ENCODE measurements at places on chromosomes 2 and 18.

GRCh38 chr2:181780657-181781056 is 100.3 kb upstream of the NEUROD1 start:
- no peak for DNase-seq

DNA sequence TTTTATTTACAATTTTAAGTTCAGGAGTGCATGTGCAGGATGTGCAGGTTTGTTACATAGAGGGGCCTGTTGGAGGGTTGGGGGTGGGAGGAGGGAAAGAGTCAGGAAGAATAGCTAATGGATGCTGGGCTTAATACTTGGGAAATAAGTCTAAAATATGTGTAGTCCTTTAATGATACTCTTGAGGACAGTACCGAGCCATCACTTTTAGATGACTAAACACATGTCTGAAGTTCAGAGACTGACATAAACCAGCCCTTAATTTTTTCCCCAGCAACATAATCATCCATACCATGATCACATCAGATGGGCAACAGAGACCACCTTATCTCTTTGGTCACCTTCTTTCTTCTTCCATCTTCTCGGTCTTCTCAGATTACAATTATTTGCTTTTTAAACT is 189.1 kb upstream of the COL3A1 start:
- DNase-seq, result no peak

DNA sequence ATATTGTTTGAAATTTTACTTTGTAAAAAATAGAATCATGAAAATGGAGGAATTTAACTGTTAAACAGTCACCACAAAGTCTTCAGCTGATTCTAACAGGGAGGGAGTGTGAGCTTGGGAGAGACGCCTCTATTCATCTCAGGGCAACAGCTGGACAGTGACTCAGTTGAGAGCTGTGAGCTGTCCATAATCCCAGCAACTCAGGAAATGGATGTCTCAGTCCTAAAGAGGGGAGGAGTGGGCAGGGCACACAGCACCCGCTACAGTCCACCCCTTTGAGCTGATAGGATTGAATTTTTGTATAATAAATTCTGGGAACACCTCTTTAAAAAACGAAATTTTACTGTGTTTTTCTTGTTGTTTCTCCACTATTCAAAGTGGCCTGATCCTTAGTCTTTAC is 255.1 kb upstream of the THUMPD2 start:
- no peak for DNase-seq

DNA sequence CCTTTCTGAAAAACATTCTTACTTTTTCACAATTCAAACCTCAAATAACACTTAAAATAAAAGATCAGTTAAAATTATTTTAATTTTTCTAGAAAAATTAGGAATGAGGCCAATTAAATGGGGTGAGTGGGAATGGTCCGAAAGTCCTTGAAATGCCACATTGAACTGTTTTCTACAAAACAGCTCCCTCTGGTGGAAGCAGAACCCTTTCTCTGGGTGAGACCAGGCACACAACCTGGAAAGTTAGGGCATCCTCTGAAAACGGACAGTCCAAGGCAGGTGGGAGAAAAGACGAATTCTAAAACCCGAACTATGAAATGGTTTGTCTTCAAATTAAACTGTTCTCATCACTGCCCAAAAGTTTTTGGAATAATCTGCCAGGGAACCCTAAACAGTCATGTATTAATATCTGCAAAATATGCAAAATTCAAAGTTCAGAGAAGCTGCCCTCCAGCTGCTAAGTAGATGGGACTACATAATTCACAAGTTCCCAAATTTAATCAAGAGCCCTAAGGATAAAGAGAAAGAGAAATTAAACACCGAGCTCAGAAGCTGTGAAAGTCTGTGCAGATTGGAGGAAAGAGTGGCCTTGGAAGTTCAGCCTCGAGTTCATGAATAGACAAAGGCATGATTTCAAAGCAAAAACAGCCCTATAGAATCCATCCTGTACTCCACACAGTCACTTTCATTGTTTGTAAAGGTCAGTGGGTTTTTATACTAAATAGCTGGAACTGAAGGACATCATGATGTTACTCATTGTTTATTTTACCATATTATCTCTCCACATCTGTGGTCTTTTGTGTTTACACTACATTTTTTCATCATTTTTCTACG is 108.3 kb downstream of the PIEZO2 start:
- no peak for DNase-seq

DNA sequence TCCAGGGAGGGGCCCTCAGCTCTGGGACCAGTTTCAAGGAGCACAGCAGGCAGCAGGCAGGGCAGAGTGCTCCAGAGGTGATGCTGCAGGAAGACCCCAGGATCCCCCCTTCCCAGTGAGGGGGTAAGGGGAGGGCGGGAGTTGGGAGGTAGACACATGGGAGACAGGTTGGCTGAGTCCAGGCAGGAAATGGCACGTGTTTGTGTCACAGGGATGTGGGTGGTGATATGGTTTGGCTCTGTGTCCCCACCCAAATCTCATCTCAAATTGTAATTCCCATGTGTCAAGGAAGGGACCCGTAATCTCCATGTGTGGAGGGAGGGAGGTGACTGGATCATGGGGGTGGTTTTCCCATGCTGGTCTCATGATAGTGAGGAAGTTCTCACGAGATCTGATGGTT is 25.2 kb upstream of the OTOS start:
- no peak for DNase-seq

GRCh38 chr2:143899987-143900386 is 619.9 kb downstream of the ZEB2 start:
- no peak for DNase-seq

- DNase-seq, result no peak
Observed at GRCh38 chr18:29361843-29362242, 1184.9 kb upstream of the CDH2 start.

GRCh38 chr2:128474036-128474955 is 155.6 kb upstream of the HS6ST1 start:
- DNase-seq, result no peak

DNA sequence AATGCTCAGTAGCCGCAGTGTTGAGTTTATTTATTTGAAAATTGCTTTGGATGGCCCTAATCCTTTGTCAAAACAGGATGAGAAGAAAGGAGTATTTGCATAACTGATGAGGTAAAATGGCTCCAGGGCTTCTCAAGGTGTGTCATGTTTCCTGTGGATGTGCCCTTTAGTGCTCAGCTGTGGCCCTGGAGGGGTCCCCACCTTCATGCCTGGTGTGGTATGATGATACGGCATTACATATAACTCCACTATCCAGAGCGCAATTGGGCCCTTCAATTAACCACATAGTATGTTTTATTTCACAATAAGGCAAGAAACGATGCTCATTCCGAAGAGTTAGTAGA is 39.8 kb upstream of the TMEM178A start:
- no peak for DNase-seq

GRCh38 chr18:59728816-59729215 is 31.6 kb upstream of the CCBE1 start:
- DNase-seq, result no peak

DNA sequence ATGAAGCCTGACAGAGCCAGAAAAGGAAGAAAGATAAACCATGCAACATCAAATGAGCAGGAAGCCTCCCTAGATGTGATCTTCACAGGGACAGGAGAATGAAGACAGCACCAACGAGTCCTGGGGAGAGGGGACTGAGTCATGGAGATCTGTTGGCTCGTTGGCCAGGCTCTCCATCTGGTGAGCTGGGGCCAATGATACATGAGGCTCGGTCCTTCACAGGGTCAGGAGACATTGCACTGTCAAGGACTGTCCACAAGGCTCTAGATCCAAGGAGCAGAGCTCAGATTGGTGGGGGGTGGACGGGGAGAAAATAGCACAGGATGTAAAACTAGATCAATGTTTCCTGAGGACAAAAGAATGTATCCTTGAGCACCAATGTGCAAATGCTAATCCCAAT is 735 bp downstream of the CD207 start:
- DNase-seq, result no peak

DNA sequence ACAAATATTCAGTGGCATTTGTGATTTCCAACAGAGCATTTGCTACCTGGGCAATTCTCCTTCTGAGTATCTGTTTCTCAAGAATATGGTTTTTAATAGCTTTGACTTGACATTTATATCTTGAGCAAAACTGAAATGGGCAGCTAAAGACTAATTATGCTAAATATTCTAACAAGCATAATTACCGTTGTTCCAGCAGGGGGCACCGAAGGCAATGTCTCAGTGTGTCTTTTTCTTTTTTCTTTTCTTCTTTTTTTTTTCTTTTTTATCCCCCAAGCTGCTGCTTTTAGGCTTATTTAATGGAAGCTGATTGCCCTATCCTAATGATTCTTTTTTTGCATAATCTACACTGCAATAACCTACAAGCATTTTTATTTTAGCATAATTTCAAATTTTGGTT is 138.9 kb upstream of the NABP1 start:
- DNase-seq, result peak; percentile 34

DNA sequence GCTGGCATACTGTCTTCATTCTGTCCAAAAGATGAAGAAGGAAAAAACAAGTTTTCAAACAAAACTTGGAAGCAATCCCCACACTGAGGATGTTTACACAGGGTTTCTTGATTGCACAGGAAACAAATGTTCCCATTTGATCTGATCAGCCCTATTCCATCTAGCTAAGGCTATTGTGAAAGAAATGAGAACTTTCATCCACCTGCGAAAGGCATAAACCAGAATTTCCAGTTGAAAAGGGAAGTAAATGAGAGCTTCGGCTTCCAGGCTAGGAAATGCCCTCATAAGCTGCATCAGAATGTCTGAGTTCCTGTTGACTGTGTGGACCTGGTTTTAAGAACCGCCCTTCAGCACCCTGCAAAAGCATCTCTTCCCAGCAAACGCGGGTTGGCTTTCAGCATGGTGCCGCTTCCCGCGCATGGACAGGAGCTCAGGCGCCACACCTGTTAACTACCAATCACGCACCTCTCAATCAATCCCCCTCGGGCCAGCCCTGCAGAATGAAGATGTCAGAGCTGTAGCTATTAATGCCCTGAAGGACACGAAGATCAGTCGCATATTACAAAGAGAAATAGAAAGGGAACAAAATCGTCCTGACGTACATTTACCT is 850.4 kb downstream of the GALR1 start:
- no peak for DNase-seq

DNA sequence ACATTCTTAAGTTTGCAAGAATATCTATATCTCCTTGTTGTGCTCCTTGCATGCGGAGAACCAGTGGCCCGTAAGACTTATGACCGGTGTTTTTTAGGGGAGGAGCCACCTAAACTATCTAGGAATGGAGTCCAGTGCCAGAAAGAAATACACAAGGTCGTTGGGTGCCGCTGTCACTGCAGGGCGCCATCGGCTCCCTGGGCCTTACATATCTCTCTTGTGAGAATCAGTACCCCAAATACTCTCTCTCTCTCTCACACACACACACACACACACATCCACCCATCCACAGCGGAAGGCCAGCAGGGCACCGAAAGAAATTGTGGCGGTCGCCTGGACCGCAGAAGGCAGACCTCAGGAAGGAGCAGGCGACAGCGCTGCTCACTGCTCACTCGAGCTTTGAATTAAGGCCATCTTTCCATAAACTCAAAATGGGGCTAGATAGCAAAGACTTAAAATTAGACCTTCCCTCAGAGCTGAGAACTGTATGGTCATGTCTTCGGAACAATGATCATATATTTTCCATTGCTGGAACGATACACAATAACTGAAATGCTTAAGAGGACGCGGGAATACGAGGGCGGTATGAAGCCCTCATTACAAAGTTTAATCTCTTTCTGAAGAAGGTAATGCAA is 10.4 kb downstream of the NR4A2 start:
- no peak for DNase-seq

DNA sequence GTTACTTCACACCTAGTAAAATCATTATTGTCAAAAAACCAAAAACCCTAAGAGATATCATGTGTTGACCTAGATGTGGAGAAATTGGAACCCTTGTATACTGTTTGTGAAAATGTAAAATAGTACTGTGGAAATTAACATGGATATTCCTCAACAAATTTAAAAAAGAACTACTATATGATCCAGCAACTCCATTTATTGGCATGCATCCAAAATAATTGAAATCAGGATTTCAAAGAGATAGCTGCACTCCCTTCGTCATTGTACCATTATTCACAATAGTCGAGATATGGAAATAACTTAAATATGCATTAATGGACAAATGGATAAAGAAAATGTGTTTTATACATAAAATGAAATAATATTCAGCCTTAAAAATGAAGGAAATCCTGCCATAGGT is 105.3 kb upstream of the ZC3H15 start:
- no peak for DNase-seq

GRCh38 chr2:71595569-71595968 is 142.2 kb downstream of the DYSF start:
- no peak for DNase-seq

- no peak for DNase-seq
Observed at GRCh38 chr18:7417727-7418126, 149.4 kb upstream of the PTPRM start.

DNA sequence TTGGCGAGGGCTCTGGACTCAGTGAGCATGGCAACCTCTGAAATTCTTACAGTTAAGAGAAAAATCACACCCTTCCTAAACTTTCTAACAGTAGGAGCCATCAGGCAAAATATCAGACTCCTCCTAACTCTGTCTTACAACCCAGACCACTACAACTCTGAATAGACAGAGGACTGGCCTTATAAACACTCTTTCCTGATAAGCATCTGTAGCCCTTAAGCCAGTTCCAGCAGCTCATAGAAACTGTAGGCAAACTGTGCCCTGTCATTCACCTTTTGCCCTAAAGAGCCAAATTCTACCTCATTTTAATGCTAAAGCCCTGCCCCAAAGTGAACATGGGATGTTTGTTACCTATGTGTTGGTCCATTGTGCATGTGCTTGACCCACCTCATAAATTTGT is 304.8 kb downstream of the ALK start:
- DNase-seq, result no peak

GRCh38 chr2:890214-890613 is 60.4 kb upstream of the SNTG2 start:
- no peak for DNase-seq

DNA sequence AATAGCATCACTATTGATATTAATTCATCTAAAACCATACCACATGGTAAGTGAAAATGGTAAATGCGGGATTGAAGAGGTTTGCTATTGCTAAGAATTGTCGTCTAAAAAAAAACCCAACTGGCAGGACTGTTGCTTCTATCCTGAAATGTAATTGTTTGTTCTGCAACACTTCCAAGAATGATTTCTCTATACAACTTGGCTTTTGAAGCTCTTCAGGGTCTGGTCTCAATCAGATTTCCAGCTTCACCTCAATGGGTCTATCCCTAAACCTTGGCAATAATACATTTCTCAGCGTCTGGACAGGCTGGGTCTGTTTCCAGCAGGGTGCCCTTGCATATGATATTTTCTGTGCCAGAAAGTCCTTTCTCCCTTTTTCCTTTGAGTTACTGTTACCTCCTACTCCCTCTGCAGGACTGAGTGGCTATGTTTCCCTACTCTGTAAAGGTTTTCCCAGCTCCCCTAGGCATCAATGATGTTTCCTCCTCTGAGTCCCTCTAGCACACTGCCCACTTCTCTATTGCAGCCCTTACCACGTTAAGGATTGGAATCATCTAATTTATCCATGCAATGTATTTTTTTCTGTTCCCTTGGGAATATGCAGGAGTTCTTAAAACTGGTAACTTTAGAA is 118.2 kb upstream of the REV1 start:
- no peak for DNase-seq
